ENCODE measurements at places on chromosomes 3 and 15.

- no peak for DNase-seq
These were observed 310.2 kb downstream of the TBC1D5 start for GRCh38 chr3:17432236-17432635.

GRCh38 chr3:194103983-194104751 is 31.8 kb upstream of the HES1 start:
- DNase-seq: no peak

GRCh38 chr15:40942337-40942854 is 10.9 kb upstream of the CHAC1 start:
- DNase-seq: no peak

DNA sequence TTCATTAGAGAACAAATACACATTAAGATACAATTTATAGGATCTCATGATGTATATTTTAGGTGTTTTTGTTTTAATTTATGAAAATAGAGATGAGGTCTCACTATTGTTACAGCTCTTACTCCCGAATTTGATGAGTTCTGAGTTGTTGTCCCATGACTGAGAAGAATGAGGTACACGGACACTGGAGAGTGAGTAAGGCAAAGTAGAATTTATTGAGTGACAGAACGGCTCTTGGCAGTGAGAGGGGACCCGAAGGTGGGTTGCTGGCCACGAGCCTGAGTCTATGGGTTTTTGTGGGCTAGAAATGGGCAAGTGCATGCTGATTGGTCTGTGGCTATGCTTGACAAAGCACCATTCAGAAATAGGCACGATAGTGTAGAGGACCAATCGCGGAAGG is 3.1 kb upstream of the RNF168 start:
- no peak for DNase-seq

DNA sequence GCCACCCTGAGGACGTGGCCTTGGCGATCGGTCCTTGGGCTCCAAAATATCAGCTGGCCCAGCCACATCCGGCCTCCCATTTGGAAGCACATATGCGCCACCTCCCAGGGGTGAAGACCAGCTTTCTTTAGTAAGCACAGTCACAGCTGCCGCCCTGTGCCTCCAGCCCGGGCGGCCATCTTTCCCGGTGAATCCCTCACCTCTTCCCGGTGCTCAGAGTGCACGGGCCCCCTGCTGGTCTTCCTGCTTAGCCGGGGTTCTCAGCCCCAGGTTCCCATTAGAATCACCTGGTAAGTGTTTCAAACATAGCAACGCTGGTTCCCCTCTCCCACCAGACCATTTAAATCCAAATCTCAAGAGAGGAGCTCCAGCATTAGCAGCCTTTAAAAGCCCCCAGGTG is 232.2 kb downstream of the VPS13C start:
- DNase-seq: no peak

DNA sequence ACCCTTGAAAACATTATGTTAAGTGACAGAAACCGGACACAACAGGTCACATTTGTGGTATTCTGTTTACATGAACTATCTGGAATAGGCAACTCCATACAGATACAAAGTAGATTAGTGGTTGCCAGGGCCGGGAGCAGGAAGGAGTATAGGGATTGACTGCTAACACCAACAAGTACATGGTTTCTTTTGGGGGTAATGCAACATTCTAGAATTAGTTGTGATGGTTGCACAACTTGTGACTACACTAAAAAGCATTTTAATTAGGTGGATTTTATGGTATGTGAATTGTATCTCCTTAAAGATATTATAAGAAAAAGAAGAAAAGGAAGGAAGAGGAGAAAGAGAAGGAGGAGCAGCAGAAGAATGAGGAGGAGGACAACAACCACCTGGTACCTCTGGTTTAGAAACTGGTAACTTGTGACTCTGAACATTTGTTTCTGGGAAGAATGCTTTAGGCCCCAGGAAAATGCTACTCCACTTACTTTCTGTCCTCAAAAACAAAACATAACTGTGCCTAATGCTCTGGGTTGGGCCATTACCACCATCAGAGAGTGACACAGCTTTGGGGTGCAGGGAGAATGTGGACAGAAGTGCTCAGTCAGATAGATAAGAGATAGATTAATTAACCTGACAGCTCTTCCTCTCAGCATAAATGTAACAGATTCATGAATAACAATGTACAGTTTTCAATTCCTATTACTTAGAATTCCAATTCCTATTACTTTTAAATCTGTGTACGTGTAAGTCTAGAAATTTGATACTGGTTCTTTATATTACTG is 20.3 kb downstream of the SETMAR start:
- no peak for DNase-seq

DNA sequence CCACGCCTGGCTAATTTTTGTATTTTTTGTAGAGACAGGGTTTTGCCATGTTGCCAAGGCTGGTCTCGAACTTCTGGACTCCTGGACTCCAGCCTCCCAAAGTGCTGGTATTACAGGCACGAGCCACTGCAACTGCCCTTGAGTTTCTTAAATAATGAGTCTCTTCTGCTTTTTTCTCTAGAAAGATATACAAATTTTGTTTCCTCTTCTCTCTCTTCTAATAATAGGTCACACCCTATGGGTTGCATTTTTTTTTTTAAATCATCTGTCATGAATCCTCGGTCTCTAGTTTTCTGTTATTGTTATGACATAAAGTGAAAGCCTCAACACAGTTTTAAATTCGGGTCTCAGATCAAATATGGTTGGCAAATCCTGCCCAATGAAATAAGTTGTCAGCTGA is 111.2 kb downstream of the IL12A start:
- no peak for DNase-seq

- peak; percentile 83 for DNase-seq
These were observed 8.9 kb upstream of the RTP3 start for GRCh38 chr3:46488735-46489361.

GRCh38 chr3:11560746-11561145 is 83.0 kb downstream of the VGLL4 start:
- no peak for DNase-seq

GRCh38 chr3:10717756-10718155 is 98.3 kb upstream of the SLC6A11 start:
- DNase-seq: no peak

- no peak for DNase-seq
These were observed 606 bp upstream of the CD96 start for GRCh38 chr3:111541391-111541790.

GRCh38 chr3:21830541-21830940 is 79.5 kb upstream of the ZNF385D start:
- DNase-seq: no peak

DNA sequence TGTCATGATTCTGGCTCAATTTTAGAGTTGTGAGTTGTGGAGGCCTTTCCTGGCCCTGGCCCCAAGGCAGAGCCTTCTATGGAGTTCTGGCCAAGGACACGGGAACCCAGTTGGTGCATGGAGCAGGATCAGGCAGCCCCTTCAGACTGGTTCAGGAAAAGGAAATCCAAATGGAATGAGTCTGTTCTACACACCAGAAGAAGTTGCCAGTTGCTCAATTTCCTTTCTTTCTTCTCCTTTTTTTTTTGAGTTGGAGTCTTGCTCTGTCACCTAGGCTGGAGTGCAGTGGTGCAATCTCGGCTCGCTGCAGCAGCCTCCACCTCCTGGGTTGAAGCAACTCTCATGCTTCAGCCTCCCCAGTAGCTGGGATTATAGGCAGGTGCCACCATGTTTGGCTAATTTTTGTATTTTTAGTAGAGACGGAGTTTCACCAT is 28.9 kb upstream of the BHLHE40 start:
- DNase-seq: no peak

DNA sequence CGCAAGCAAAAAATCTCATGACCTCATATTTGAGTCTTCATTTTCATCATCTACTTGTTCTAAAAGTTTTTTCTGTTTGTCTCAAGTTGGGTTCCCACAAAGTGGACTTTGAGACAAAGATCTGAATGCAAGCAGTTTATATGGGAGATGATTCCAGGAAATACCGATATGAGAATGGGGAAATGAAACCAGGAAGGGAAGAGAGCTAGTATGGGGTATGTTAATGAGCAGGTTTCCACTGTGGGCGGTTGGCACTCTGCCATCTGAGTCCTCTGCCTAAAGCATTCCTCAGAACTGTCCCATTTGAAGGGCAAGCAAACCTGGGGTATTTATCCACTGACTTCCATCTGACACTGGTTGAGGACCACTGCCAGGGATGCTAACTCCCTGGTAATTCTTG is 8.8 kb downstream of the ADPRH start:
- DNase-seq: no peak

GRCh38 chr3:141150931-141151330 is 80.7 kb upstream of the PXYLP1 start:
- no peak for DNase-seq

DNA sequence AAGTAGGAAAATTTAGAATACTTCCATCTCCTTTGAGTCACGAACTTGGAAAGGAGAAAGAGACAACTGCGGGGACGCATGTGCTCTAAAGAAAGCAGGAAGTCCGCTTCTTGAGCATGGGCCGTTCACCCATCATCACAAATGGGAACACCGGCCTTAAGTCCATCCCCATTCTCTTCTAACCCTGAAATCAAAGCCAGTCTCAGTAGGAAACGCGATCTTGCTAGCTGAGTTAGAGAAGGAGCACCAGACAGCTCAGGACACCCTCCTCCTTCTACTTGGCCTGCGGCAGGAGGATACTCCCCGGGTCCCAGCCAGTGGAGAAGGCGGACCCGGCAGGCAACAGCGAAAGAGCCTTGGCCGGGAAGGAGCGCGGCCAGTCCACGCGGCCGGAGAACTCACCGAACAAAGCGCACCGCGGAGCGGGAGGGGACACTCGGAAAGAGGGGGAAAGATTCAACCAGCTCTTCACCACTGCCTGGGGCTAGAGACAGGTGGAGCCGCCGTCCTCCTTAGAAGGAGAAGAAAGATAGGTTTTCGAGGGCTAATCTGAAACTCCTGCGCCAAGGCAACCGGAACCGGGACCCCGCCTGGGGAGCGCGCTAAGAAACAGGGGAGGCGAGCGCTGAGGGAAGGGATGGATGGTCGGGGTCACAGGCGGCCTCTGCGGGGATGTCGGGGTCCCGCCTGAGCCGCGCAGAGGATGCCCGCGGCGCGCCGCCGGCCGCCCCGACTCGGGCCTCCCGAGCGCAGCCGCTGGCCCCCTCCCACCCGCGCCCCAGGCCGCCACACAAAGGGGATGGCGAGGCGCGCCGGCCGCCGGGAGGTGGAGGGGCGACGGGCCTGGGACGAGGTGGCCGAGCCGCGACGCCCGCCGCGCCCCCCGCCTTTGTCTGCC is 818 bp downstream of the SLC4A7 start:
- peak; percentile 61 for DNase-seq

DNA sequence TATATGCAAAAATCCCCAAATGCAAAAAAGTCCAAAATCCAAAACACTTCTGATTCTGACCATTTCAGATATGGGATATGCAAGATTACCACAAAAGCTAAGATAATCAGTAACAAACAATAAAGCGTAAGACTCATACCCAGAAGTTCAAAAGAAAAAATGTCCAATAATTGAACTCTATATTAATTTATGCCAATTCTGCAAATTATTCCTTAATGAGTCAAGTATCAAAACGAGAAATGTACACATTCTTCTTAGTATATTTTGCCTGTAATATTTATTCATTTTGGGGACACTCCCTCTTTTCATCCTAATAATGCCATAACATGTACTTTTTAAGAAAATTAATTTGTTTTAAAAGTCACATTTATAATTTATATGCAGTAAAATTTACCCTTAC is 37.1 kb downstream of the DENND6A start:
- no peak for DNase-seq

GRCh38 chr3:186940967-186941366 is 10.6 kb downstream of the ST6GAL1 start:
- no peak for DNase-seq

- DNase-seq: no peak
These were observed 28.3 kb upstream of the IGF1R start for GRCh38 chr15:98620020-98620419.

DNA sequence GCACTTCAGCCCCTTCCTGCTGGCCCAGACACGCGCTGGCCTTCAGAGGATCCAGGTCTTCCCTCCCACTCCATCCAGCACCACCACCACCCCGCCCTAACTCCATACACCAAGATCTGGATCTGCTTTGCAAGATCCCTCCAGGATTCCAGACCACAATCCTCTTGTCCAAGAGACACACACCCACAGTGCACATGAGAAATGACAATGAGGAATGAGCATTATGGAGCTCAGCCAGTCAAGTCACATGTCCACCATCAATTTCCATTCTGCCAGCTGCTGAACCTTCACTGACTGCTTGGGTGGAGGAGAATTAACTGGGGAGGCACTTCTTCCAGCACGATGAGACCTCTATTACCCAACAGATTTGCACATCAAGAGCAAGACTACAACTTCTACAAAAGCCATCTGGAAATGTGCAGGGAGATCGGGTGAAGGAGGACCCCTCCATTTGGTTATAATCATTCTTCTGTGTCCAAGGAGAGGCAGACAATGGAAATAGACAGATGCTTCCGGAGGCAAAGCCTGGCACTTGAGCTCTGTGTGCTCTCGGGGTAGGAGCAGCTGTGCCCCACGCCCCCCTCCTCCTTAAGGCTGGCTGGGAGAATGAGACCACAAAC is 12.3 kb upstream of the SPATA12 start:
- peak; percentile 66 for DNase-seq

- DNase-seq: peak; percentile 77
These were observed at the start of gene GATM for GRCh38 chr15:45378149-45378912. GATM (minus strand) TSS chr15:45378544; CDS start chr15:45378453, 91 bp downstream.

GRCh38 chr15:101200181-101200580 is 51.7 kb downstream of the CHSY1 start:
- no peak for DNase-seq

DNA sequence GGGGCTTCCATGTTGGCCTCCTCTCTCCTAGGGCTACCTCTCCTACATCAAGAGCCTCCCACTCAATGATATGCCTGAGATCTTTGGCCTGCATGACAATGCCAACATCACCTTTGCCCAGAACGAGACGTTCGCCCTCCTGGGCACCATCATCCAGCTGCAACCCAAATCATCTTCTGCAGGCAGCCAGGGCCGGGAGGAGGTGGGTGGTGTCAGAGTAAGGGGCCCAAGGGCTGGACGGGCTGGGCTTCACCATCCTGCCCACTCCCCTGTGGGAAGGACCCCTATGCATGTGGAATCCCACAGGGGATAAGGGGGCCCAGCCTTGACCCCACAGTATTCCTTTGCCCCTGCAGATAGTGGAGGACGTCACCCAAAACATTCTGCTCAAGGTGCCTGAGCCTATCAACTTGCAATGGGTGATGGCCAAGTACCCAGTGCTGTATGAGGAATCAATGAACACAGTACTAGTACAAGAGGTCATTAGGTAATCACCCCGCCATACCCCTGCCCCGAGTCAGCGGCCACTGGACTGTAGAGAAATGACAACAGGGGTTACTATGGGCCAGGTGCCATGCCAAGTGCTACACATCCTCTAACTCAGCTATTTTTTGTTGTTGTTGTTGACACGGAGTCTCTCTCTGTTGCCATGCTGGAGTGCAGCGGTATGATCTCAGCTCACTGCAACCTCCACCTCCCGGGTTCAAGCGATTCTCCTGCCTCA is 47.1 kb downstream of the SEMA3G start:
- DNase-seq: no peak

DNA sequence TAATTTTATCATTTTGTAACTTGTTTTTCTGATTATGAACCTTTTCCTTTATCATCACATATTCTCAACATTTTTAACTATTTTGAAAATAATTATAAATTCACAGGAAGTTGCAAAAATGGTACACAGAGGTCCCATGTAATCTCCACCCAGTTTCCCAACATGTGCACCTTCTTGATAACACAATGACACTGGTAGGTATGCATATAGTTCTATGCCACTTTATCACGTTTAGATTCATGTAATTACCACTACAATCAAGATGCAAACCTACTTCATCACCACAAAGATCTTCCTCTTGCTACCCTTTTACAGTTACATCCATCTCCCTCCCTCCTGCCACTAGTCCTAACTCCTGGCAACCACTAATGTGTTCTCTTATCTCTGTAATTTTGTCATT is 413.9 kb downstream of the SHQ1 start:
- DNase-seq: no peak

GRCh38 chr15:78762985-78763795 is 48.1 kb downstream of the ADAMTS7 start:
- DNase-seq: no peak

Data from Caki2 (cell line).